ENCODE measurements at places on chromosomes 1 and 21.

- DNase-seq: no peak
These were observed 15.0 kb downstream of the BATF3 start for GRCh38 chr1:212684521-212685090.

DNA sequence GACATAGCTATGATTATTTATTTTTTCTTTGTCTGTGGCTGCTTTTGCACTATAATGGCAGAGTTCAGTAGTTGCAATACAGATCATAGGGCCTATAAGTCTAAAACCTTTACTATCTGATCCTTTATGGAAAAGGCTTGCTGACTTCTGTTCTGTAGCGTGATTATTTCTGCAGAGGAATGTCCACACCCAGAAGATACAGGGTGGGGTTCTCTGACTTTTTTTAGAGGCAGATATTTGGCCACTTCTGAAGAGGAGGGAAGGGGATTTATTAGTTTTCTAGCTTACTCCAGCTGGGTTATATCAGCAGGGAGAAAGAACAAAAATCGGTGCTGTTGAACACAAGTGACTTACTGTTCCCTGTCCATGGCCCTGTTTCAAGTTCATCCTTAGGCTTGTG, 97.6 kb downstream of the RPE65 start:
- DNase-seq: no peak

- peak; percentile 25 for DNase-seq
These were observed 32.1 kb upstream of the SCYL3 start for GRCh38 chr1:169925505-169926482.

- DNase-seq: no peak
These were observed 45.6 kb upstream of the COA6 start for GRCh38 chr1:234327577-234328164.

GRCh38 chr1:180198196-180198595, 31.9 kb upstream of the LHX4 start:
- no peak for DNase-seq

- DNase-seq: no peak
These were observed 207.1 kb downstream of the AKT3 start for GRCh38 chr1:243642936-243643335.

- DNase-seq: no peak
These were observed 569 bp downstream of the KHDC4 start for GRCh38 chr1:155933591-155934096.

DNA sequence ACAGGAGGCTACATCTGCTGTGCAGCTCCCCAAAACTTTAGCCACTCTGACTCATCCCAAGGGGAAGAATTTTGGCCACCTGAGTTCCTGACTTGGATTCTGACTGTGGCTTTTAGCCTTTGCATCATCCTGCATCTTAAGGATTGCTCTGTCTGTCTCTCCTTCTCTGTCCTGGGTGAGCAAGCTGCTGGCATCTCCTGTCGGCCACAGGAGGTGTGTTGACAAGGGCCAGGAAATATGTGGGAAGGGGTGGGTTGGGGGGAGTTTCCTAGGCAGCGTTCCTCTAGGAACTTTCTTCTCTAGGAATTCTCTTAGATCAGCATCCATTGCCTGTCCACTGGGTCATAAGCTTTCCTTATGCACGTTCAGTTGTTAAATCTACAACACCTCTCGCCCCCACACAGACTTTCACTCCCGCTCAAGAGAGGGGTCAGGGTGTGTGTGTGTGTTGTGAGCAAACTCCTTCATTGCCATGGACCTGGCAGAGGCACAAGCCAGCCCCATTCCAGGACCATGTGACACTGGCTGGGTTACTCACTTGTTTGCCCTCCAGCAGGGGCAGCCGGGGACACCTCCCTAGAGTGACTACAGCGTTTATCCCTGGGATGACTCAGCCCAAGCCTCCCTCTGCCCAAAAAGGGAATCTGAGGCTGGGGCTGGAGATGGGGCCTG, 145.0 kb upstream of the DUSP10 start:
- DNase-seq: no peak

DNA sequence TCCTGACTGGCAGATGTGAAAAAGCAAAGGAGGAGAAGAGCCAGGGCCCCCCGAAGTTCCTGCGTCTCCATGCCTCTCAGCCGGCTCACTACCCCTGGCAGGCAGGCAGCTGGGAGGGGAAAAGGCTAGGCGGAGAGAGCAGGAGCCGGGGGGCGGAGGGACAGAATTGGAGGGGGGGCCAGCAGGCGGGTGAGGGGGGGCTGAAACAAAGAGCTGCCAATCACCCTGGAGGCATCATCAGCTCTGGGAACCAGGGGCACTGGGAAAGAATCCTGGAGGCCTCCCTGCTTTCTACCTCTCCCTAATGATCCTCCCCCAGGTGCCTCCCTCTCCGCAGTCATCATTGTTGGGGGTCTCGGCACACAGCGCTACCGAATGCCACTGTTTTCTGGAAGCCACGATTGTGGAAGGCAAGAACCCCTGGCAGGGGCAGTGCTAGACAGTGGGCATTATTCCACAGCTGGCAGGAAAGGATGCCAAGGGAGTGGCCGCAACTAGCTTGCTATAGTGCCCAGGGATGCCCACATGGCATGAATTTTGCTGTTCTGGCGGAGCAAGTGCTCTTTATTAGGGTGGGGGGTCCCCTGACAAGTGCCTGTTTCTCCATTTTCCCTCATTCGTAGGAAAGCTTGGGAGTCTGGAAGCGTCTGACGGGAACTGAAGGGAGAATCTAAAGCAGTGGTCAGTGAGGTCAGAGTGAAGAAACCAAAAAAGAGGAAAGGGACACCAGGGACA, at the start of gene THBS3:
TSS of gene THBS3 (minus strand) at position 92 of the 735 bp plus-strand sequence. CDS start at position 71, 21 bp downstream.
- no peak for DNase-seq

- no peak for DNase-seq
These were observed 28.0 kb downstream of the GRIK3 start for GRCh38 chr1:37006132-37006868.

- DNase-seq: no peak
These were observed 24.8 kb downstream of the NIPAL3 start for GRCh38 chr1:24440436-24440835.

DNA sequence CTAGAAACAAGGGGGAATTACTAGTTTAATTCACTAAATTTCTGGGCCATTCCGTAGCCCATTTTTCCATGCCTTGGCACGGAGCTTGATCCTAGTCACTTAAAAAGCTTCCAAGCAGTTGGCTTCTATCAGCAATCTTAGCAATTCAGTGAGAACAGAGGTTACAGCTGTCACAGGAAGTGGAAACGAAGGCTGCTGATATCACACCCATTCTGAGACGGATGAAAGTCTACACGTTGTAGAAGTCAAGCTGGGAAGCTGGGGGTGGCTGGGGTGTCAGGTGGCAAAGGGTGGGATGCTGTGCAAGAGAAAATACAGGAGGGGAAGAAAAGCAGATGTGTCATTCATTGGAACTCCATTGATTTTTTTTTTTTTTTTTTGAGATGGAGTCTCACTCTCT, 11.8 kb upstream of the STMN1 start:
- DNase-seq: peak; percentile 36

All from CD4-positive, alpha-beta T cell treated with Interleukin-4 for 1 hour (primary cell).